ENCODE measurements at places on chromosomes 12 and 14.
A peak's percentile ranks its signal among the peaks of the same experiment; 100 is the strongest.

DNA sequence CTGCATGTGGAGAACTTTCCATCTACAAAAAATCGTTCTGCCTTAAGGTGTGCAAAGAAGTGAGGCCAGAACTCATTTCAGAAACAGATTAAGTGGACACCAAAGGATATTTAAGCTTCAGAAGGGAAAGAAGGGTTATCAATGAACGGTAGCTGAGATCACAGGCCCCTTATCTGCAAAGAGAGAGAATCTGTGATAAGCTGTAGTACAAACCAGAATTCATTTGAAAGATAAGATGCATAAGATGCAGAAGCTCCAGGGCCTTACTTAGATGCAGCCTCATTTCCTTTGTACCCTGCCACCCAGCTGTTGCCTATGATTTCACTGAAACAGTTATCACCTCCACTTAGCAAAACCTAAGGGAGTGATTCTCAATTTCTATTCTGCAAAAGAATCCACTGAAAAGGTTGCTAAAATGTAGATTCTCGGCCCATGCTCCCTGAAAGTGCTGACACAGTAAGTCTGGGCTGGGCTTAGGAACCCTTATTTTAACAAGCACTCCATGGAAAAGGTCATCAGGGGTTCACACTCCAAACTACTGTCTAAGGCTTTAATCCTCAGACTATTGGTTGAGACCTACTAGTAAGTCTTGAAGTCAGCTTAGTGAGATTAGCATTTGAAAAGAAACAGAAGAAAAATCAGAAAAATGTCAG is 64.8 kb downstream of the HELB start:
- DNase-seq, result no peak

GRCh38 chr12:11716794-11717518 is 67.5 kb downstream of the ETV6 start:
- DNase-seq, result peak; percentile 30

DNA sequence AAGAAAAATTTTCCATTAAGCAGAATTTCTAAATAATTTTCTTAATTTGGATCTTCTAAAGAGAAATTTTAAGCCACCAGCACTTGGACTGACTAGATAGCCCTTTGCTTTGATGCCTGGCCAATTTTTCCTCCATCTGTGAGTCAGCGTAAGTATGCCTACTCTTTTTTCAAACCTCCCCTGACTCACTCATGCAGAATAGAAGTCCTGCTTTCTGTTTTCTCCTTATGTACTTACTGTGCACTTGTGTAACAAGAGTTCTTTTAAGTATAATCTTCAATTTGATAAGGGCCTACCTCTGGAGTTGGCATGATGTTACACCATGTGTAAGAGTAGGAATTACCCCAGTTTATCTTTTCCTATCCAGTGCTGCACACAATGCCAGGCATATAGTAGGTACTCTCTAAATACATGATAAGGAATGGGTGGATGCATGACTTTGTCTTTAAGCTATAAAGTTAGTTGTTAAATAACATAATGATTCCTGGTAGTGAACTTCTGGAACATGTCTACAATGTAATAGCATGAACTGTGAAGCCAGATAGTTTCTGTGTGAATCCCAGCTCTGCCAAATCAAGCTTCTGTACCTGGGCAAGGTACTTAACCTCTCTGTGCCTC is 329.6 kb downstream of the TMTC2 start:
- DNase-seq, result no peak

DNA sequence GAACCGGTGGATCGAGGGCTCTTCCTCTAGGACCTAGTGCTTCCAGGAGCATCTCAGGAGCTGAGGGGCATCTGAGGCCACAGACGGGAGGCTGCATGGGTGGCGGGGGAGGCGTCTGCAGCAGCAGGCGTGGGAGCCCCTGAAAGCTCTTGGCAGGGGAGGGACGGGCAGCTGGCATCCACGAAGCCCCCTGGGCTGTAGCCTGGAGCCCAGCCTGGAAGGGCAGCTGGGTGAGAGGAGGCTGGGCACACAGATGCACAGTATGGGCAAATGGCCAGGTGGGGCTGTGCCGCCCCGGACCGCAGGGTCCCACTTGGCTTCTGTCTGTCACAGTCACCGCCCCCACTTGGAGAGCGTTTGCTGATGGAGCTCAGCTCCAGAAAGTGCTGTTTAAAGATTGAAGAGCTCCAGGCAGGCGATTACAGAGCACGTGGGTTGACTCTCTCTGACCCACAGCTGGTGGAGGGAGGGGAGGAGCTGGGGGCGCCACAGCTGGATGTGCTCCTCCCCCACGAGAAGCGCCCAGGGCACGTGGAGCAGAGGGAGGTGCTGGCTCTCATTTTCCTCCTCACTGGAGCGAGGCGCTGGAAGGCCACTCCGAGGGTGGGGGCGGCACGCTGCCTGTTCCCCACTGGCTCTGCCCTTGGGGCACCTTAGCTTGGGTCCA is 155.0 kb upstream of the C14orf180 start:
- peak; percentile 95 for DNase-seq

GRCh38 chr12:41286426-41286825 is 98.3 kb downstream of the PDZRN4 start:
- peak; percentile 85 for DNase-seq

DNA sequence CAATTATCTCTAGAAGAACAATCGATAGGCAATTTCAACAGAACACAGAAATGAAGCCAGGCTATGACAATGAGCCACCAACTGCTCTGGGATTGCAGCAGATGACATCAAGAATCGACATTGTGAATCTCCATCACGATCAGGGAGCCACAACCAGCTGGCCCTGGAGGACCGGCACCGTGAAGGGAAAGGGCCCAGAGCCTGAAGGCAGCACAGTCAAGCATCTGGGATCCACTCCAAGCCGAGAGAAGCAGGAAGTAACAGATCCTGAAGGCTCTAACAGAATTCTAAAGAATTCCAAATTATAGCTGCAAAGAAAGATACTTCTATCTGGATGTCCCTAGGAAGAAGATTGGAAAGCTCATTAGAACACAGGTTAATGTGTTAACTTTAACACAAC is 61.0 kb downstream of the LRRC74A start:
- DNase-seq, result no peak

- peak; percentile 67 for DNase-seq
Measured at GRCh38 chr12:120468325-120468820, 1.2 kb downstream of the SRSF9 start.

DNA sequence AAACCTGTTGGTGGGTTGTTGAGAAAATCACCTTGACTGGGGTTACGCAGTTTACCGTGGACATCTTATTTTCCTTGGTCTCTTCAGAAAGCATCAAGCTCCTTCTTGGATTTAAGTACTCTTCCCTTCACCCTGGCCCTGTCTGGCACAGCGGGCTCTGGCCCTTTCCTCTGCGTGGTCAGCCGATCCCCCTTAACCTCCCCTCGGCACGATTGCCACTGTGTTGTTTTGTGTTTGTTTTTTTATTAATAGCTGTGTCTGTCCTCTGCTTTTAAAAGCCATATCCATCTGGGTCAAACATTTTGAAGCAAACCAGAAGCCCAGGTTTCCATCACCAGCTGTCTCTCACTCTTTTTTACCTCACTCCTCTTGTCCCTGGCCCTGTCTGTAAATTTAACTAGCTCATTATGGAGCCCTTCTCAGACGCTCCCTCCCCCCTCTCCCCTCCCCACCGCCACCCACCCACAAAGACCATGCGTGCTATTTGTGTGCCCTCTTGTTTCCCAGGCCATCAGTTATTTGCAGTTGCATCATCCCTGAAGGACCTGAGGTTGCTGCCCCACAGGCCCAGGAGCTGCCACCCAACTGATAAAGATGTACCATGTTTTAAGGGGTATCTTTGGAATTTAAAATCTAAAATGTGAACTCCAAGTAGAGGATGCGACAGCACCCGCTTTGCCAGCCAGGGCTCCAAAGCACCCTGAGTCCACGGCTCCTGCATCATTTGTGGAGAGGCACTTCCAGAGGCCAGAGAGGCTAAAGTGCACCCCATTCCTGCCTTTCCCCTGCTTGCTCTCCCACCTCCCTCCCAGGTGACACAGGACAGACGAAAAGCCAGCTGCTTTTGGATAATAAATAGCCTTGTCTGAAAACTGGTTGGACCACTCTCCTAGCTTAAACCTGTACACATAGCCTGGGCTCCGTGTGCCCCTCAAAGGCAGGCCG is 3.9 kb downstream of the BCL11B start:
- DNase-seq, result no peak

DNA sequence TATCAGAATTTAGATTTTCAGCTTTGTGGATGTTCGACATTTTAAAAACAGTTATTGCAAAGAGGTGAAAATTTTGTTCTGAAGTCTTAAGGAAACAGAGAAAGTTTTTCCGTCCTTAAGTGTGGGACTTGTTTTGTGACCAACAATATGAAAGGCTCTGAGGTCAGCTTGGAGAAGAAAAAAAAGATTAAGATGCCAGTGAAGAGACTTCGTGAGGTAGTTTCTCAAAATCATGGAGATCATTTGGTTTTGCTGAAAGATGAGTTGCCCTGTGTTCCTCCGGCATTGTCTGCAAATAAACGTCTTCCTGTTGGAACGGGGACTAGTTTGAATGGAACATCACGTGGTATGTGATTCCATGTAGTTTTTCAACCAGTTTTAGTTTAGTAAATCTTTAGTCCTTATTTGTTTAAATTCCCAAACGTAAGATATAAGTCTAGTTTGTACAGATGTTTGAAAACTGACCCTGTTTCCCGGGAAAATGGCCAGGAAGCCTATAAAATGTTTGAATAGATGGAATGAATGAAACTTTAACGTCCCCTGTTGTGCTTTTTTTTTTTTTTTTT is 682 bp downstream of the KIAA0586 start:
- peak; percentile 82 for DNase-seq

DNA sequence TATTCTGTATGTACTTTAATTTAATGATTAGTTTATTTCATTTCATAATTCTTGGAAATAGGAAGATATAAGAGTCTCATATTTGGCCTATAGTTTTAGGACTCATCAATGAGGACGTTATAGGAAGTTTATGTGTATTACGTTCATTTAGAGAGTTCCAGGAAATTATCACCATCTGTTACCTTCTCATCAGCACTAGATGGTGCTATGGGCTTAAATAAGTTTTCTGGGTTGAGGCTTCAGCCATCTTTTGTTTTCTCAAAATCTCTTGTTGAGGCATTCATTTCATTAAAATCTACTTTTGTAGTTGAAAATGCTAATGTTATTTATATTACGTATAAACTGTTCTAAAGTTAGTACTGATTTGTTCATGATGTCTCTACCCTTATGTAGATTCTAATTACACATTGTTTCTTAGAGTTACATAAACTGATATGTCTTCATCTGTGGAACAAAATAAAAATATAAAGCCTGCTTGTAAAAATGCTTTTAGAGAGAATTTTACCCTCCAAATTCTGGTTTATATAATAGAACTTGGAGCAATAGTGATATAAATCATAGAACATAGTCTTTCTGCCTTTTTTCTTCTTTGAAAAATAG is 89.2 kb downstream of the CFAP54 start:
- peak; percentile 84 for DNase-seq

GRCh38 chr12:108832208-108832607 is 25.2 kb downstream of the SSH1 start:
- DNase-seq, result no peak

DNA sequence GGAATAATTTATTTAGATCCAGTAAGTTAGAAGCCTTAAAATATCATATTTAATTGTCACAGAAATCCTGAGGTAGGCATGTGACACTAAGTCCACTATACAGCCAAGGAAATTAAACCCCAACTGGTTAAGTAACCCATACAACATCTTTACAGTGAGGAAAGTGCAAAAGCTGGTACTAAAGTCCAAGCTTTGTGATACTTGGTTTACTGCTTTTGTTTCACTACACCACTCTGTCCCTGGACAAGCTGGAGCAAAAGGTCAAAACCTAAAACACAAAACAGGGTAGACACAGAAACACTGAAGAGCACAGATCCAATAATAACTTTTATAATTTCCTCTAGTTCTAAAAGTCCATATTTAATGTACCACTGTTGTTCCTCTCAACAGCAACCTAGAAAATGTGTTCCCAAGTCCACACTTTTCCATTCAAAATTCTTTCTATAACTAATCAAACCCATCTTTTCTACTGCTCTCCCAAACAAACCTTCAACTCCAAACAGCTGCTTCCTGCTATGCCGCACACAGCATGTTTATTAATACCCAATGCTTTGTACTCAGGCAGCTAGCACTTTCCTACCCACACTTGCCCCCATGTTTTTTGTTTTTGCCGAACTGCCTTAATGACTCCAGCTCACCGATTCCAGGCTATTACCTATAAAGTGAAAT is 90.9 kb downstream of the MED13L start:
- DNase-seq, result peak; percentile 65

DNA sequence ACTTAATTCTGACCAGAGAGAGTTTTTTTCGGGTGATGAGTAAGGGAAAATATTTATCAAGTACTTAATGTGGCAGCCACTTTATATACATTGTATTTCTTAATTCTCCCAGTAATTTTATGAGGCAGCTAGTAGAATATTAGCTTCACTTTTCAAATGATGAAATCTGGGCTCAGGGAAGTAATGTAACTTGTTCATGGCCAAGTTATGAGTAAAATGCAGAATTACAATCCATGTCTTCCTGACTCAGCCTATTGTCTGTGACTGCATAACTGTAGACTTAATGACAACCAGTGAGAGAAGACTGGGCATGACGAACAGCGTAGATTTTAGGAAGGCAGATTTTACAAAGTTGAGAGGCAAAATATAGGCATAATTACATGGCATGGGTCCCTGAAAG is 106.7 kb upstream of the MIS18BP1 start:
- no peak for DNase-seq

GRCh38 chr12:112677050-112677765 is 114.3 kb upstream of the RPH3A start:
- DNase-seq, result no peak

GRCh38 chr14:65110525-65110924 is 8.2 kb upstream of the MAX start:
- DNase-seq, result no peak

Data from NCI-H69 (cell line).